Vagina (tissue), 2 donors: ENCODE measurements at places on chromosomes 13 and 19.

- no peak for DNase-seq
Observed at GRCh38 chr13:40668335-40668734, 1.9 kb upstream of the FOXO1 start.

GRCh38 chr19:37997911-37998344 lies 90.9 kb downstream of the SIPA1L3 start:
- DNase-seq, result no peak

- DNase-seq, result no peak
Observed at GRCh38 chr13:24148414-24149235, 11.9 kb upstream of the SPATA13 start.

DNA sequence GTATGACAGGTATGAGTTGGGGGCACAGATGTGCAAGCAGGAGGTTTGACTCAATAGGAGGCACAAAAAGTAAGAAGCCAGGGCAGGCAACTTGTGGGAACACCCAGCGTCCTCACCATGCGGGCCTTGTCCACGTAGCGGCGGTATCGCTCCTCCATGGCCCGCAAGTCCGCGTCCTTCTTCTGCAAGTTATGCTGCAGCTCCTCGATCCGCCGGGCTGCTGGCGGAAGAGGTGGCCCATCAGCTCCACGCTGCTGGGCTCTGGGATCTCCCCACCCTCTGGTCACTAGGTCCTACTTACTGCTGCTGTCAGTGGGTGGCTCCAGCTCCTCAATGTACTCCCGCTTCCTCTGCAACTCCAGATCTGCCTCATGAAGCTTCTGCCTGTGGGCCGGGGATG lies 10.7 kb downstream of the HOOK2 start:
- no peak for DNase-seq

GRCh38 chr19:39413272-39413910 lies 922 bp downstream of the PLEKHG2 start:
- no peak for DNase-seq

GRCh38 chr13:24040835-24041234 lies 119.7 kb upstream of the SPATA13 start:
- no peak for DNase-seq

- DNase-seq, result no peak
Observed at GRCh38 chr13:31927219-31927653, 104.3 kb upstream of the FRY start.

DNA sequence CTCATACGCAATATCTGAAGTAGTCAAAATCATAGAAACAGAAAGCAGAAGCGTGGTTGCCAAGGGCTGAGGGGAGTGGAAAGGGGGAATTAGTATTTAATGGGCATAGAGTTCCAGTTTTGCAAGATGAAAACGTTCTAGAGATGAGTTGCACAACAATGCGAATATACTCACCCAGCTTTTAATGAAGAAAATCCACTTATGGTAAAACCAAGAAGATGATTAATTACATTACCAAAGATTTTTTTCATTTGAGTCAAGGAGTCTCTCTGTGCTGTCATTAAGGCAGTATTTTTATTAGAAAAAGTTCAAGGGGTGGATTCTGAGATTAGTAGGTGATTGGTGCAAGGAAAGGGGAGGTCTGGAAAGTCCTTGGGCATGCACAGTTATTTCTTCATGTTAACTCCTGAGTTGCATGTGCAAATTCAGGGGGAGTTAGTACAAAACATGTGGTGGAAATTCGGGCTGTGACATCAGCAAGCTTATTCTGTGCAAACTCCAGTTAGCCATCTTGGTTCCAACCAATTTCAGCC lies 6.9 kb upstream of the CBY2 start:
- peak; percentile 52 for DNase-seq

DNA sequence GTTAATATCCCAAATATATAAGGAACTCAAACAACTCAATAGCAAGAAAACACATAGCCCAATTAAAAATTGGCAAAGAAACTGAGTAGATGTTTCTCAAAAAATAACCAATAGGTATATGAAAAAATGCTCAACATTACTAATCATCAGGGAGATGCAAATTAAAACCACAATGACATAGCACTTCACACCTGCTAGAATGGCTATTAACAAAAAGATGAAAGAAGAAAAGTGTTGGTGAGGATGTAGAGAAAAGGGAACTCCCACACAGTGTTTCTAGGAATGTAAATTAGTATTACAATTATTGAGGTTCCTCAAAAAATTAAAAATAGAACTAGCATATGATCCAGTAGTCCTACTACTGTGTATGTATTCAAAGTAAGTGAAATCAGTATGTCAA lies 1212.8 kb downstream of the DIAPH3 start:
- no peak for DNase-seq
